Keratinocyte (primary cell): ENCODE measurements at places on chromosomes 5 and 9.

DNA sequence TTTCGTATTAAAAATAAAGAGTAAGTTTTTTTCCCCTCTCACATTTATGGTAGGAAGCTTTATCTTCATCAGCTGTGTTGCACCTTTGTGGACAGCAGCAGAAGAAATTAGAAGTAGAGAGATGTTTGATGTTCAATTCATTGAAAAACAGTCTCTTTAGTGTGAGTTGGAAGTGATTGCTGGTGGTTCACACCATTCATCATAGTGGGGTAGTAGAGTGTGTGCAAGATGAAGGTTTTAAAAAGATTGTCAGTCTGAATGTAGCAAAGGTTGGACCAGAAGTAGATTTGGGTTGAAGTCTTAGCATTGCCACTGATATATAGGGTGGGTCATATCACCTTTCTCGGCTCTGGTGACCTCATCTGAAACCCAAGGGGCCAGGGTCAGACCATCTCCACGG, 10.4 kb downstream of the ARHGEF28 start:
- no peak for DNase-seq

DNA sequence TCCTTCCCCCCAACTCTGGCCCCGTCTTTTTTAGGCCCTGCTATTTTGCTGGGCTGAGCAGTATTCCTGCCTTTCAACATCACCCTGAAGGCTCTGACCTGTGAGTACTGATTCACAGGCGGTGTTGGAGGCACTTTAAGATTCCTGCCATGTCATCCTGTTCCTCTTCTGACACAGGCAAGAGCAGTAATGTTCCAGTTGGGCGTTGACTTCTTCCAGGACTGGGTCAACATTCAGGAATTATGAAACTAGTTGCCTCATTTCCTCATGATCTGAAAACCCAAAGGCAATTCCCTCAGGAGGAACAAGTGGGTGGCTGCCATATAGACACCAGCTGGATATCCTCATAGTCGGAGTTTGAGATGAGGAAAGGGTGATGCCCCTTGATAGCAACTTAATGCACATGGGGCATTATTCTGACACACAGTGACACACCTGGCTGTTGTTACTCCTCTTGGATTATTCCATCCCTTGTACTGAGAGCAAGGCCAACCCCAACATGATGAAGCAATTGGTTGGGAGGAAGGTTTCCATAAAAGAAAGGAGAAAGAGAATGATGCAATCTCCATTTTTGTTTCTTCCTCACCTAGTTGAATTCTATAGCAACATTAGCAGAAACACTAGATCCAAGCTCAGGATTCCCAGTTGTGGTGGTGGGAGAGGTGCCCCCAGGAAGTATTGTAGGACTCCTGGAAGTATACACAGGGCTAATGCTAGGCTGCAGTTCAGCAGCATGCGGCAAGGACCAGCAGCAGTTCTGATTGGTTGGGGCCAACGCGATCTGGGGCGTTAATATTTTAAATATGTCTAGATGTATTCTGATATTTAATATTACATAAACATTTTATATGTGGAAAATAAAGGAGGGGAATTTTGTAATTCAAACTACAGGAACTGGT, 19.6 kb upstream of the GLRX start:
- no peak for DNase-seq

- DNase-seq = no peak
Measured at GRCh38 chr5:114252226-114252625, 109.6 kb upstream of the KCNN2 start.

DNA sequence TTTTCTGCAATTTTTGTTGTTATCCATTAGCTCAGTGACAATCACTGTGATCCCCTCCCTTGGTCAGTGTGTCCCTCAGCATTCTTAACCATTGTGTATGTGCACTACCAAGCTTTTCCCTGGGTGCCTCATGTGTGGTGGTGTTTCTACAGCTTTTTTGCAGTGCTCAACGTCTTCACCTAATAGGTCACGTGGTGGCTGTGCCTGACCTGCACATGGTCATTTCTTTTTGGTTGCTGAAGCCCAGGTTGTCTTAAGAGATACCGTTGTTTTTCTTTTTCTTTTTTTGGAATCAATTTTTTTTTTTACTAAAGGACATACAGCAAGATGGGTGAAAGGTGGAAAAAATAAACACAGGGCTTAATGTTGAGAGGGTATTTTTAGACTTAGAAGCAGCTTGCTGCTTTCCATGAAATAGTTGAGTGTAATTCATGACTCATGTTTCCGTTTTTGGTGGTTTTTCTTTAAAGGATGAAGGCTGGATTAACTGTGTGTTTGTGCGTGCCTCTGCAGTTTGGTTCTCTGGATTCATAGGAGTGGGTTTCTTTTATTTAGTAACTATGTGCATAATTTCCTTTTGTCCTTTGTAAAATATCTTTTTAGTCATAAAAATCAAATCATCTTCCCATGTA, 22.2 kb downstream of the SH3GL2 start:
- DNase-seq = no peak

- no peak for DNase-seq
Measured at GRCh38 chr9:97299809-97300414, 7.5 kb upstream of the CCDC180 start.

- DNase-seq = peak; percentile 1
Measured at GRCh38 chr5:4700069-4700468, 440.1 kb upstream of the ADAMTS16 start.

GRCh38 chr9:120369608-120370220, 210.3 kb downstream of the CDK5RAP2 start:
- DNase-seq = no peak

- DNase-seq = no peak
Measured at GRCh38 chr9:129582855-129583254, 38.0 kb downstream of the C9orf50 start.

GRCh38 chr9:126166866-126167265, 159.8 kb upstream of the MVB12B start:
- DNase-seq = no peak

GRCh38 chr9:85157772-85158171, 488.2 kb downstream of the NTRK2 start:
- DNase-seq = no peak

DNA sequence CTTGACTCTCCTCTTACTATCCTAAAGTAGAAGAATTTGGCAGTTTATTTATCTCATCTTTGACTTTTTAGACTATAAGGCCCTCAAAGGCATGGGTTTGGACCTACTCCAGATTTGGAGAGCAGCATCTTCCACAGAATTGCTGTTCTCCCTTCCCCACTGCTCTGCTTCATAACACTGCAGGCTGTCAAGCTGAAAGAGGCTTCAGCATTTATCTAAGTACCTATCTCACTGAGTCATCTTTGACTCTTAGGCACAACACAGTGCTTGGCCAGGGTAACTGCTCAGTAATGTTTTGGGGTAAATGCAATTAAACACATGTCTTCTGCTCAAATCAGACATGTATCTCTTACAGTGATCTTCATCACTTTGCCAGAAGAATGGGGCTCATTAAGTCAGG, 60.6 kb downstream of the GRIN3A start:
- no peak for DNase-seq

- no peak for DNase-seq
Measured at GRCh38 chr9:114243240-114243639, 79.7 kb upstream of the ORM1 start.

DNA sequence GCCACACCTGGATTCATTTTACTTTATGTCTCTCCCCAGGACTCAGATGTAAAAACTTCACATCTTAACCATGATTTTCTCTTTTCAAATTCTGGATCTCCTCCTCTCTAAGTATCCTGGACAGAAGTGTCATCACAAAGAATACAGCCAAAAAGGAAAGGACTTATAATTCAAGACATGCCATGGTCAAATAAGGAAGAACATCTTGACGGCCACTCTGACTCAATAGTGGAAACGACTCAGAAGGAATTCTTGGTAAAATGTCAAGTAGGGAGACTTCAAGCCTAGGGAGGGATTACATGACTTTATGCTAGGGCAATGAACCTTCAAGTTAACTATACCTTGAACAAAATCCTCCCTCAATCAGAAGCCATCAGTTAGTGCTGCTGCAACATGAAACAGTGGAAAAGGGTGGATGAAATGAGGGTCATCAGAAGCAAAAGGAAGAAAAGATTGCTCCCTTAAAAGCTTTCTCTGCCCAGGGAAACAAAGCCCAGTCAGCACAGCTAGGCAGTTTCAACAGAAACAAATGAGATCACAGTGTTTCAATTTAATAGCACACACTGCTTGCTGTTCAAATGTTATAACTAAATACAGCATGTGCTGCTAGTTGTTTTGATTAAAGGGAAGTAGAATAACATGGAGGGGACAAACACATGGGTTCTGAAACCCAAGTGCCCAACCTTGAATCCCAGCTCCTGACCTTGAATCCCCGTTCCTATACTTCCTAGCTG, 101.4 kb downstream of the LPAR1 start:
- DNase-seq = no peak

DNA sequence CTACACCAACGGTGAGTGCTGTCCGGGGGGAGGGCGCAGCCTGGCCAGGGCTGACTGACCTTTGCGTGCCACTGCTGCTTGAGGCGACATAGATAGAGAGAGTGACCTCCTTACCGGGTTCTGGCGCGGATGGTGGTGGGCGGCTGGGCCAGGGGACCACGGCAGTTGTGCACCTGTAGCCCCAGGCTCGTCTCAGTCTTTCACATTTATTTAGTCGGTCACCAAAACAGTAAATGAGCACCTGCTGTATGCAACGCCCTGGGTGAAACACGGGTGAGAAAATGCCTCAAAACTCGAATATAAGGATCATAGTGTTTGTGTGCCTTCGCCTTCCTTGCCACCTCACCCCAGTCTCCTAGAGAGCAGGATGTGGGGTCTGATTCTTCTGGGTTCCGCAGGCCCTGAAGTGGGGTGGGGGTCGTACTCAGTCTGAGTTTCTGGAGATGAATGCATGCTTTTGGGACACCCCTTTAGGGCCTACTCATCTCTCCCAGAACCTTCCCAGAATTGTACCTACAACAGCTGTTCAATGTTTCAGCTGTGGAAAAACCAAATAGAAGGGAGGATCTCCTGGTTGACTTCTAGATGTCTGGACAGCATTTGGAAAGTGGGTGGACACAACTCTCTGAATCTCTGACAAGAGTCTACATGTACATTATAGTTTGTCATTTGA, 714 bp downstream of the SEC24A start:
- DNase-seq = no peak

DNA sequence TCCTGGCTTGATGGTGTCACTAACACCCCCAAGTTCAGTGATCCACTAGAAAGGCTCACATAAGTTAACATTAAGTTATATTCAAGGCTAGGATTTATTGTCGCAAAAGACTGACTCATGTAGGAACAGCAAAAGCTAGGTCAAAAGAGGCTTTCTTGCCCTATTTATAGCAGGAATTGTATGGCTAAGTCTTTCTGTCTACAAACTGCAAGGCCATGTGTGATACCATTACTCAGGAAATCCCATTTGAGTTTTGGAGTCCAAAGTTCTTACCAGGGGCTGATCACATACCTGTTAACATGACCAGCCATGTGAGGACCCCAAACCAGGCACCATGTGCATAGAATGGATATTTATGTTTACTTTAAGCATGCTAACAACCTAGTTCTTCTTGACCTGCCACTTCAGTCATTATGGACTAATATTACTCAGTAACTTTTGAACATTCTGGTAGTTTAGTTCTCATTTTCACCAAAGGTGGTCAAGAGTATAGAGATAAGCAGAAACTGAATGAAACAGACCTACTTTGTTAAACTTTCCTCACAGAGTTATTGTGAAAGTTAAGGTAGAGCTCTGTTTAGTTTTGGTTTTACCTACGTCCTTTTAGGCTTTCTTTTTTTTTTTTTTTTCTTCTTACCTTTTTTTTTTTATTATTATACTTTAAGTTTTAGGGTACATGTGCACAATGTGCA, 281.1 kb downstream of the FER start:
- no peak for DNase-seq

DNA sequence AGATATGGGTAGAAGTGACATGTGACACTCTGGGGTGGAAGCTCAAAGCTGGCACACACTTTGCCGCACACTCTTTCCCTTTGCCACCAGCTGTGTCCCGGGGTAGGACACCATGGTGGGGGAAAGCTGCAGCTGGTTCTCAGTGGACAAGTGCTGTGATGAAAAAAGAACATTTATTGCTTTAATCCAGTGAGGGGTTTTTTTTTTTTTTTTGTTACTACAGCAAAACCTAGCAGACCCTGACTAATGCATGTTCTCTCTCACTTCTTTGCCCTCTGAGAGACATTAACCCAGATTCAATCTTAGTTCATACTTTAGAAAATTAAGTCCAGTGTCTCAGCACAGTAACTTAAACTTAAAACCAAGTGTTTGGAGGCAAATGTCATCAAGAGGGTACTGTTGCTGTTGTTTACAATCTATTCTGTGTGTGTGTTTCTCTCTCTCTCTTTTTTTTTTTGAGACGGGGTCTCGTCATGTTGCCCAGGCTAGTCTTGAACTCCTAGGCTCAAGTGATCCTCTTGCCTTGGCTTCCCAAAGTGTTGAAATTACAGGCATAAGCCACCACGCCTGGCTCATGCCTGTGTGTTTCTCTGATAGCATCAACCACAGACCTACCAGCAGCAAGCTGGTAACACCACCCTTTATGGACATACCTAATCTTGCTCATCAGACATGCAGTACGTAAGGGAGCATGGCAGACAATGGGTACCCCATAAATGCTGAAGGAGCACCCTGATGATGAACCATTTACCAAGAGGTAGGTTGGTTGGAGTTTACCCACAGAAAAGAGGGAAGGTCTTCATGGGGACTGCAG, 84.7 kb upstream of the TBC1D2 start:
- DNase-seq = no peak
